ENCODE measurements at places on chromosomes 16 and 17. TPM values are rescaled to one million over a fixed set of nuclear protein-coding genes. Genes with fewer than 3 reads are reported as not detected.

- DNase-seq = no peak
Measured at GRCh38 chr16:14366447-14366846, 263.6 kb downstream of the PARN start.

TMEM97 gene
- total RNA-seq = 3.9 TPM

KRTAP1-1 gene
- total RNA-seq = not detected

SCGB1C2 gene
- not detected for total RNA-seq

TRPV2 gene
- 9.1 TPM for total RNA-seq

DNA sequence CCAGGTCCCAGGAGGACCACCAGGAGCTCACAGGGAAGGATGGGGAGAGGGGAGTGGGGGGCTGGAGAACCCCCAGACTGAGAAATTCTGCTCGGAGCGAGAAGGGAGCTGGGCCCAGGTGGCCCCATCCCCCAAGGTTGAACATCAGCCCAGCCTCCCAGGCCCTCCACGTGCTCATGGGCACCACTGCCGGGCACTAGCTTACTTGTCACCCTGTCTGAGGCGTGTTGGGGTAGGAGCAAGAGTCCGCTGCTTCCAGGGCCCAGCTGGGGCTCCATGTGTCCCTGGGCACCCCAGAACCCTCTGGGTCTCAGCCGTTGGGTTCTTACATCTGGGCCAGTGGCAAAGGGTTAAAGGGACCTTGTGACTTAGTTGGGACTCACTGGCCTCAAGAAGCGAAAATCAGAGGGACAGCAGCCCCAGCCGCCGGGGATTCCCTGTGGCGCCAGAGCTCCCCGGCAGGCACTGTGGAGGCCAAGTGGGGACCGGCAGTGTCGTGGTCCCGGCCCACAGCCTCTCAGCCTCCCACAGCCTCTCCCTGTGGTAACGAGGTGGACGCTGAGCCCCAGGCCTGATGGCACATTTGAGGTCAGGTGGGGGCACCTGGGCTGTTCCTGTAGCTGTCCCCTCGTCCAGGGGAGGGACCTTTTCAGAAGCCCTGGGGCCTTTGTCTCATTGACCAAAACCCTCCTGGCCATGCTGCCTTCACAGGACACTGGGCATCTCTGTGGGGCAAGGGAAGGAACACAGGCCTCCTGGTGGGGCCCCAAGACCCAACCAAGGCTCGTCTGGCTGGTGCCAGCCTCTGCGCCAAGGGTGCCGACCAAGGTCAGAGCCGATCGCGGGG, 33.7 kb upstream of the CDH15 start:
- DNase-seq = no peak

DNA sequence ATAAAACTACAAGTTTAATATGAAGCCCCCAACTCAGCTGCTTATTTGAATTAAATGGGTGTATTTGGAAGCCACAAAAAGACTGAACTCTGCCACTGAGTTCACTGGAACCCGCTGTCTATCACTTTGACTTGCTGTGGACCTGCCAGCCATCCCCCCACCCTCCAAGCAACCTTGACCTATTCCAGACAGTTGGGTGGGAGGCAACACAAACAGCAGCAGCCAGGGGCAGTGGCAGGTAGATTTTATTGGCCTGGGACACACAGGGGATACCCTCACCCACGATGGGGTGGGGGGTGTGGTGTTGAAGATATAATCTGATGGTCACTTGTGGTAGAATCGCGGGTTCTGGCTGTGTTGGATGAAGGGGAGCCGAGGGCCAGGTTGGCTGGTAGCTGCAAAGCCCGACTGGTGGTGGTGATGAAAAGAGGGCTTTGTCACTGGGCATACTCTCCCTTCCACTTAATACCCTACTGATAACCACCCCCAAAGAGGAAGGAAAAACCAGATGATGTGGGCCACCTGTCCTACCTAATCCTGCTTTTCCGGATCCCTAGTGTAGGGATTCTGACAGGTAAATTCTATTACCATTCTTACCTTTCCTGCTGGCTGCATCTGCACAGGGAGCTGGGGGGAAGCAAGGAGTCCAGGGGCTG, 2.6 kb downstream of the GPS2 start:
- no peak for DNase-seq

- no peak for DNase-seq
Measured at GRCh38 chr16:31458073-31458843, 1.0 kb upstream of the ARMC5 start.

- DNase-seq = no peak
Measured at GRCh38 chr16:86376837-86377236, 133.5 kb upstream of the FOXF1 start.

FBXO39 gene
- not detected for total RNA-seq

- DNase-seq = no peak
Measured at GRCh38 chr17:31321481-31321880, at the start of gene EVI2A. Gene EVI2A (minus strand): TSS chr17:31321622. CDS start chr17:31319013, 2,609 bp downstream.

DNA sequence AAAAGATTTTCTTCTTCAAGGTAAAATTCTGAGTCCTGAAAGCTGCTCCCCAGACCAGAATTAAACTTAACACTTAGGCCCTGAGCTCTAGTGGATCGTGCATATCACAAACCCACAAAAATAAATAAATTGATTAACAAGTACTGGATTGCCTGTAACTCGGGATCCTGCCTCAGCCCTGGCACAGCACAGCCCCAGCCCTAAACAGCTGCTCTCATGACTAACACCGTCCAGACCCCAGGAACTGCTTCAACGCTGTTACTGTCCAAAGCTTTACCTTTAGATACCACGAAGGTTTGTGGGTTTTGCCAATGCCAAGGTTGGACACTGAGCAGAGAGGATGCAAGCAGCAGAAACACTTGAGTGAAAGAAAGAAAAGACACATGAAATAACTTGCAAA, 172.5 kb downstream of the COPRS start:
- no peak for DNase-seq

GRCh38 chr17:50660887-50661345, 26.2 kb downstream of the ABCC3 start:
- no peak for DNase-seq

DNA sequence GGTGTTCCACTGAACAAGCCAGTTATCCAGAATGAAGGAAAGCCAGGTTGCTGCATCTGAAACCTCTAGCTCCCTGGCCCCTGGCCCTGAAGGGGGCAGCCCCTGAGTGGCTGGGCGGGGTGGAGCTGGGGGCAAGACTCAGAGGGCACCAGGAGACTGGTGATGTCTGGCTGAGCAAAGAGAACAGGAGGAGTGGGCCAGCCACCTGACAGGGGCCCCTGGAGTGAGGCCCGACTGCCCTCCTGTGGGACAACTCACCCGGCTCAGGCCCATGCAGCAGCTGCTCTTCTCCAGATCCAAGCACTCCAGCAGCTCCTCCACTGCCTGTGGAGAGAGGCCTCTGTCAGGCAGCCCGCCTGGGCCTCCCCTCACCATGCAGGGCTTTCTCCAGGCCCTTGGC, 60.4 kb downstream of the PIPOX start:
- DNase-seq = no peak

All from cardiac septum (tissue), 1 donor.